ENCODE measurements at places on chromosomes 7 and 10.

DNA sequence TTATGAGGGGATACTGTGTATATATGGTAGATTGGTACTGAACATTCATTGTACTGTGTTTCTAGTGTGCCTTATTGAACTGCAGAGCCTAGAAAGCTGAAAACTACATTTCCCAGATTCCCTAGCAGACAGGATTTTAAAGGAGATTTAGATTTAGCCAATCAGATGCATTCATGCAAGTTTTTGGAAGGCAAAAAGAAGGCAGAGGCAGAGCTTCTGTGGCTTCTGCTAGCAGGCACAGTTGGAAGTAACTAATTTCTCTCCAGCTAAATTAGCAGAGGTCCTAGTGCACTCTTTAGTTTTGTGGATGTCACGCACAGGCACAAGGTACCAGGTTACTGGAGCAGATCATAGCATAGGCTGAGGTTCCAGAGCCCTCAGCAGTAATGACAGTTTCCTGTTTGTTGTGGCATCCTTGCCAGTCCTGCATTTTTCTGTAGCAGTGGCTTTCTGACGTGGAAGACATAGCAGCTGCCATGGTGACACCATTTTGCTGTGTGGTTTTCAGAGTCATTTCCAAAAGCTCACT is 83.7 kb upstream of the CCDC71L start:
- DNase-seq = no peak

DNA sequence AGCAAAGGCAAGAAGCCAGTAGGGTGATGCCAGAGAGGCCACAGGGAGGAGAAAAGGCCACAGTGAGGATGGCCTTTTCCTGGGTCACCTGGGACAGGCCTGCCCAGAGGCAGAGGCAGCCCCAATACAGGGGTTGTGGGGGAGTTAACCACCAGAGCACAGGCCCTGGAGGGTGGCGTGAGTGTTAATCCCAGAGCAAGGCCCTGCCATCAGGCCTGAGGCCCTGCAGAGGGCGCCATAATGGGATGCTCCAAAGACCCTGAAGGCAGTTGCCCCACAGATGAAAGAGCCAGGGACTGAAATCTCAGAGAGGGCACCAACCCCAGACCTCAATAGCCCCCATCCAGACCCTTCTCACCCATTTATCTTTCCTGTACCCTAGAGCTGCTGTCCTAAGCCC is 23.9 kb downstream of the SLC13A4 start:
- DNase-seq = no peak

DNA sequence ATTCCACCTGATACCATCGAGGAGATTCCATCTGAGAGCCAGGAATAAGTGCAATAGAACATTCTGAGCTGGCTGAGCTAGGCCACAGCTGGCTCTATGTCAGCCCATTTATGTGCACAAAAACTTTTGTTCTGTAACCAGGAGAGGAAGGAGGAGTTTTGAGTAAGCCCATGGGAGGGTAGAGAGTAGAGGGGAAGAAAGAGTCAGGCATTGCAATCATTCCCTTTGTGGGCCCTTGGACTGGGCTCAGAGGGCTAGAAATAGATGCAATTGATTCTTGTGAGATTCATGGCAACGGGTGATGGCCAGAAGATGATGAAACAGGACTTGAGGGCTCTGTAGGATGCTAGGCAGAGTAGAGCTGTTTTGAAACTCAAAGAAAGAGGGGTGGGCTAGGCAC is 104.6 kb upstream of the KIF5B start:
- DNase-seq = no peak

DNA sequence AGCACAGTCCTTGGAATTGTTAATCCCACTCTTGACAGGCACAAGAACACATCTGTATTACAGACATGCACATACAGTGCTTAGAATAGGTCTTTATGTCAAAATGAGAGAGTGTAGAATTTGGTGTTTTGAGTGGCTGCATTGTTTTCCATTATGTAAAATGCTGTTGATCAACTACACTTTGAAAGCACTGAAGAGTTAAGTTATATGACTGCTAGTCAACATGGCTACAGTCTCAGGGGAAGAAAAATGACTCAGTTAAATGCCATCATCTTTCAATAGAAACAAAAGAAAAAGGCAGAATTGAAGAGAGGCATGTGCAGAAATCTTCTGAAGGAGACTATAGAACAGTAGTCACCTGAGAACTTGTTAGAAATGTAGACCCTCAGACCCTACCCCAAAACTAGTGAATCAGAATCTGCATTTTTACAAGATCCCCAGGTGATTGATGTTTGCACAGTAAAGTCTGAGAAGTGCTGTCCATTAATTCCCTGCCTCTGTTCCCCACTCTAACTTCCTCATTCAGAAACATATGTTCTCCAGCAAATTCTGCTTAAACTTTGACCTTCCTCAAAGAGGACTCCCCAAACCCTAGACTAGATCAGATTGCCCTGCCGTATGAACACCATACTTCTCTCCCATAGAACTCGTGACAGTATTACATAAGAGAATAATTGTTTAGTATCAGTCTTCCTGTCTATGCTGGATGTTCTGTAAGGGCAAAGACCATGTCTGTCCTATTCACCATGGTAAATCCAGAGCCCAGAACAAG is 16.0 kb downstream of the SND1 start:
- DNase-seq = no peak

GRCh38 chr10:44463511-44464121 is 78.7 kb upstream of the CXCL12 start:
- no peak for DNase-seq

- DNase-seq = no peak
Measured at GRCh38 chr7:125423458-125424155, 494.0 kb upstream of the POT1 start.

DNA sequence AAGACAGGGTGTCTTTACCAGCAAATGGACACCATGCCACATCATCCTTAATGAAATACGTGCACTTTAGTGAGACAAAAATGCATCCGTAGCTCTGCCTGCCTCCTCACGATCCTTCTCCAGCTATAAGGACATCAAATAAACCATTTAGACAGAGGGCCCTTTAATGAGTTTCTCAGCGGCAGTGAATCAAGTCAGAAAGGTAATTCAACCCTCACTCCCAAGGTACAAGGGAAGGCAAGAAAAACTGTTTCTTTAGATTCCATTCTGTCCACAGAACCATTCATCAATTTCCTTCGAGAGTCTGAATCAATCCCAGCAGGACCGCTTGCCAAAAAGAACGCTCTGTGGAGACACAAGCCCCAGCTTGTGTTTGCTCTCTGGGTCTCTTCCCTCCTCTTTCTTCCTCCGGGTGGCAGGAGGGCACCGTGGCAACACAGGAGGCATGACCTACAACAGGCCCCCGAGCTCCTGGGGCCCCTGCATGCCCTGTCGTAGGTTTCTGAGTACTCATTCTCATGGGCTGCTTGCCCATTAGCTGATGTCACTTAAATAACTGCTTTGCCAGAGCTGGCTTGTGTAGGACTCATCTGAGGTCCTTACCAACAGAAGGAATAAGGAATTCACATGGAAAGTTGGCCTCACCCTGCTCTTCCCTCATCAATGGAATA is 297.8 kb upstream of the PRKCQ start:
- no peak for DNase-seq

DNA sequence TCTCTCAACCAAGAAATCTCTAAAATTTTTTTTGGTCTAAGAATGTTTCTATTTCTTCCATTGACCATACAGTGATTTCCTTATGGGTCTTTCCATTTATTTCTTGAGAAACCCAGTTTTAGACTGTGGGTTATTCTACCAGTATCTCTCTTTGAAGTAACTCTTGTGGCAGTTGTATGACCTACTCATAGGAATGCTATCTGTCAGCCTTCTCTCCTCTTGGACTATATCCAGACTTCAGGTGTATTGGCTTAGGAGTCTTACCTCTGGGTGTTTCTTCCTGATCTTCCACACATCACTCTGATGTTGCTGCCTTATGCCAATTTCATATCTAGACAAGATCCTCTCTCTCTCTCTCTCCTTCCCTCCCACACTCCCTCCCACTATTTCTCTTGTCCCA is 178.1 kb downstream of the BMPER start:
- DNase-seq = no peak

GRCh38 chr7:130903358-130903974 is 169.5 kb upstream of the KLF14 start:
- DNase-seq = no peak

GRCh38 chr10:18290651-18291313 is 150.6 kb downstream of the CACNB2 start:
- no peak for DNase-seq

GRCh38 chr7:47582764-47583738 is 1.1 kb upstream of the TNS3 start:
- DNase-seq = no peak

- DNase-seq = no peak
Measured at GRCh38 chr10:63711867-63712716, 190.9 kb downstream of the REEP3 start.

DNA sequence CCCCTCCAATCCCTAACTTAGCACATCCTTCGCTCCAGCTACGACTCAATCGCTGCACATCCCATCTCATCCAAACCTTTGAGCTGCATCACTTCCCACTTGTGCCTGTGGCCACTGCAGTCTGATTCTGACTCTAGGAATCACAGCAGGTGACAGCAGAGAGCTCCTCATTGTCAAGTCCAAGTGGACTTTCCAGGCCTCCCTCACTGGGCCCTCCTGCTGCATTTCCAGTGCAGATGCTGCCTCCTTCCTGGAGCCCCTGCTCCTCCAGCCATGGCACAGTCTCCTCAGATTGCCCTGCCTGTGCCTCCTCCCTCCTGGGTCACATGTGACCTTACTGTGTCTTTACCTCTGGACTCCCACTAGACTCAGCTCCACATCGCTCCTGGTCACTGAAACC is 157.3 kb downstream of the USP6NL start:
- DNase-seq = no peak

- DNase-seq = no peak
Measured at GRCh38 chr10:133141958-133142340, 18.1 kb upstream of the KNDC1 start.

- no peak for DNase-seq
Measured at GRCh38 chr10:130233426-130233825, 97.2 kb downstream of the GLRX3 start.

DNA sequence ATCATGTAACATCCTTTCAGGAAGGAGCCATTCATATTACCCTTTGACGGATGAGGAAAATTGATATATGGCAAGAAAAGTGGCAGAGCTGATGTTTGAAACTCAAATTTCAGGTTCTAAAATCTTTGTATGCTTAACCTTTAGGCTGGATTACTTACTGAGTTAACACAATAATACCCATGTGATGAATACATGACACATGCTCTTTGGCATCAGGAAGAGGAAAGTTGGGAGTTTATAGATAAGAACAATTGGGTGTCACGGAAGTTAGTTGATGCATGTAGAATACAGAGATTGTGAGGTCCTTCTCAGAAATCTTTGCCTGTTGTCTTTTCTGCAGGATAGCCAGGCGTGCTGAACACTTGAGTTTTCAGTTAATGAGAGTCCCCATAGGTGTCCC is 572.1 kb upstream of the POM121L12 start:
- no peak for DNase-seq

DNA sequence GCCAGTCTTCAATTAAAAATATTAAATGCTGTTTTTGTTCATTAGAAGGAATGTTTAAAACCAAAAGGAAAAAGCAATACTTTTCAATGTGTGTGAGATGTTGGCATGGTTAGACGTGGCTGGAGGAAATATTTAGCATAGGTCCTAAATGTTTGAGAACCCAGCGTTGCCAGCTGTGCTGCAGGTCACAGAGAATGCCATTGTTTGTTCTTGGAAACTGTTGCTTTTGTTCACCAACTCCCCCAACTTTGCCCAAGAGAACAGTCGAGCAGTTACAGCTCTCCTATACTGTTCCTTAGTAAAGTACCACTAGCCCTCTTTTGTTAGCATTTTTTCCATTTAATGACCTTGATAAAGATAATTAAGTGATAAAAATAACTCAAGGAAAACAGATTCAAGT is 44.5 kb upstream of the ELMO1 start:
- no peak for DNase-seq

DNA sequence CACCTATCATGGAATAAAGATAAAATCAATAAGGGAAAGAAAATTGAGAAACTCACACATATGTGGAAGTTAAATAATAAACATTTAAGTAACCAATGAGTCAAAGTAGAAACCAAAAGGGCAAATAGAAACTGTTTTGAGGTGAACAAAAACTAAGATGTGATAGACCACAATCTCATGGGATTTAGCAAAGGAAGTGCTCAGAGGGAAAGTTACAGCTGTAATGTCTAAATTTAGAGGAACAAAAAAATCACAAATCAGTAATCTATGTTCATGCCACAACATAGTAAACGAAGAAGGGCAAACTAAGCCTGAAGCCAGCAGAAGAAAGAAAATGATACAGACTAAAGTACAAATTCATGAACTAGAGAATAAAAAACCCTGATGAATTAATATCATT is 16.3 kb downstream of the CYP3A4 start:
- DNase-seq = no peak

DNA sequence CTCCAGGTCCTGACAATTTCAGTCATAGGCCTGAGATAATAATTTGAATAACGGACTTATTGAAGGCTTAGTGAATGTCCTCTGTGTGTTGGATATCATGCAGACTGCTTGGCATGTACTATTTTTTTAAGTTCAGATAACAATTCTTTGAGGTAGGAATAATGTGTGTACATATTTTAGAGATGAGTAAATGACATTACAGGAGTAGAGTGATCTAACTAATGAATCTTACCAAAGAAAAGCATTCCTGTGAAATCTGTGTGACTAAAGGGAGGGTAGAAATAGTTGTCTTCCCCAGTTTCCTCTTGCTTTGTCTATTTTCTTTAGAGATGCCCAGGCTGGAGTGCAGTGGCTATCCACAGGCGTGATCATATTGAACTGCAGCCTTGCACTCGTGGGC is 391.8 kb upstream of the ETV1 start:
- DNase-seq = no peak

GRCh38 chr10:120367341-120367740 is 89.7 kb upstream of the PLPP4 start:
- DNase-seq = no peak

DNA sequence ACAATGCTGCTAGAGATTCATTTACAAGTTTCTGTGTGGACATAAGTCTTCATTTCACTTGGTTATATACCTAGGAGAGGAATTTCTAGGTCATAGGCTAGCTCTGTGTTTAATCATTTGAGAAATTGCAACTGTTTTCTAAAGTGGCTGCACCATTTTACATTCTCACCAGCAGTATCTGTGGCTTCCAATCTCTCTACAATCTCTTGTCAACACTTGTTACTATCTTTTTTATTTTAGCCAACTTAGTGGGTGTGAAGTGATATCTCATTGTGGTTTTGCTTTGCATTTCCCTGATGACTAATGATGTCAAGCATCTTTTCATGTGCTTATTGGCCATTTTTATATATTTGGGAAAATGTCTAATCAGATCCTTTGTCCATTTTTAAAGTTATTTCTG is 53.0 kb upstream of the DRGX start:
- DNase-seq = no peak

DNA sequence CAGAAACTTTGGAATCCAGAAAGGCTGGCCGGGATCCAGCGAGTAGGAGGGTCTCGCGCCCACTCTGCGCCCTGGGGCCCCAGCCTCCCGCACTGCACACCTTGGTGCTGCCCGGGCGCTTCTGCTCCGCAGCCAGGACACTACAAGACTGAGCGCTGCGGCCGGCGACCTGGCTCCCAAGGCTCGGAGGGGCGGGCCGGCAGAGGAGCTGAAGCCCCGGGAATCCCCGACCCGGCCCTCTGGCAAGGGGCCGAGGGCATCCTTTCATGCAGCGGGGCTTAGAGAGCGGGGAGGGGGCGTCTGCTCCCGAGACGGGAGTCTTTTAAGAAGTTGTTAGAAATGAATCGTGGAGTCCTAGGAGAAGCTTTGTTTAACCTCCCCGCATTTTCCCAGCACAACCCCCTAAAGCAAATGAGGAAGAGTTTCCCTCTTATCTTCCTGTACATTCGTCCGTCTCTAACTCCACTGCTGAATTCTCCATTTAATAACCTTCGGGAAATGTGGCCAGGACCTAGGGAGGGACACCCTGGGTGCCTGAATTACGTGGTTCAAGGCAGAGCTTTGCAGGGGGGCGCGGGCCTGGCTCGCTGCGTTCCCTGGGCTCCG is 1.1 kb downstream of the VWC2 start:
- DNase-seq = no peak
